Activated CD4-positive, CD25-positive, alpha-beta regulatory T cell treated with anti-CD3 and anti-CD28 coated beads, Interleukin-2, amount 50 U/mL, for 72 hours (primary cell): ENCODE measurements at places on chromosomes 12 and 14.

GRCh38 chr12:113766879-113767878, 198.9 kb downstream of the RBM19 start:
- DNase-seq = no peak

- no peak for DNase-seq
Observed at GRCh38 chr12:34389378-34390170, 367.3 kb downstream of the ALG10 start.

GRCh38 chr12:68119250-68119649, 40.3 kb downstream of the IFNG start:
- DNase-seq = no peak

- no peak for DNase-seq
Observed at GRCh38 chr12:112386726-112387125, 4.5 kb upstream of the HECTD4 start.

DNA sequence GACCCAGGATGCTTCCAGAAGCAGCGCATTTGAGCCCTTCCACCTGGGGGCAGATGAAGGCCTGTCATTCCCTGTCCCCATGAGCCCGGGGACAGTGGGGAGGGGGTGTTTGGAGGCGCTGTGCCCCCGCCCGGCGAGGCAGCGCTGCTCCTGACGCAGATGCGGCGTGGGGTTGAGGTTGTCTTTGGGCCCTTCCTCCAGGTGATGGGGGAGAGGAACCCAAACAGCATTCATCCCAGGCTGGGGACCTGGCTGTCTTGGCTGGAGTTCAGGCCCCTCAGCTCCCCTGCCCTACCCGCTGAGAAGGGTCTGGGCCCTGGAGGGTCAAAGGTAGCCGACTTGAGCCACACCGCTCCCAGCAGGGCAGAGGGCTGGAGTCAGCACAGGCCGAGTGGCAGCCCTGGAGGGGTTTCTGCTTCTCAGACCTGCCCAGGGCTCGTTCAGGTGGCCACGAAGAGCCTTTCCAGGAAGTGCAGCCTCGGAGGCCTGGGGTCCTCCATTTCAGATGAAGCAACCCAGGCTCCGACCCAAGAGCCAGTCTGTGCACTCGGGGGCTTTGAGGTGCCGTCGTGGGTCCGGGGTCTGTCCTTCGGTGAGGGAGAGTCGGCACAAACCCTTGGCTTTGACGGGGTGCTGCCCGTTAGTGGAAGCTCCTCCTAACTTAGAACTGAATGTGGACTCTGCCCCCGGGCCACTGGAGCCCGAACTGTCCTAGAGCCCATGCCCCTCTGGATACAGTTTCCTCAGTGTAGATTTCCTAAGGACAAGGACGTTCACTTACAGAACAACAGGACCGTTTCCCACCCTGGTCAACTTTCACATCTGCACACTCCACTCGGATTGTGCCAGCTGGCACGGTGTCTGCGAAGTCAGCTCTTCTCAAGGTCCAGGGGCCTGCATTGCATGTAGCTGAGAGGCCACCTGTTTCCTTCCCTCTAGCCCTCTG, 16.1 kb downstream of the ACADS start:
- DNase-seq = no peak

GRCh38 chr12:124764870-124765580, 98.6 kb downstream of the SCARB1 start:
- DNase-seq = no peak
